ENCODE measurements at places on chromosomes 6 and 20.

DNA sequence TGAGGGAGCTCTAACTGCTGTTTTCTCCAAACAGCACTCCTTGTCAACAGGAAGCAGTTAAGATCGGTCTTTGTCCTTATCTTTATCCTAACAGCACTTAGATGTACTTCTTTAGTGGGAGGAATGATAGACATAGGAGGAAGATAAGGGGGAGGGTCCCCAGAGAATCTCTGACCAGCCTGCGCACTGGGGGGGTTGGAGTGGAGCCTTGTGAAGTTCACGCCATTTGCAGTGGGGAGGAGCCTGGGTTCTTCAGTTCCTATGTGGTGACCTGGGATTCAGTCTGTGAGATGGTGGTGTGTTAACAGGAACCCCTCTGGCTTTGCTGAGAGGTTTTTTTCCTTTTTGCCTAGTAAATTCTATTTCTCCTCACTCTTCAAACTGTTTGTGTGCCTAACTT lies 18.1 kb upstream of the ASCC3 start:
- DNase-seq, result no peak

- DNase-seq, result no peak
Measured at GRCh38 chr20:61049684-61050083, 202.4 kb upstream of the CDH4 start.

- no peak for DNase-seq
Measured at GRCh38 chr20:7505152-7505834, 435.0 kb downstream of the HAO1 start.

DNA sequence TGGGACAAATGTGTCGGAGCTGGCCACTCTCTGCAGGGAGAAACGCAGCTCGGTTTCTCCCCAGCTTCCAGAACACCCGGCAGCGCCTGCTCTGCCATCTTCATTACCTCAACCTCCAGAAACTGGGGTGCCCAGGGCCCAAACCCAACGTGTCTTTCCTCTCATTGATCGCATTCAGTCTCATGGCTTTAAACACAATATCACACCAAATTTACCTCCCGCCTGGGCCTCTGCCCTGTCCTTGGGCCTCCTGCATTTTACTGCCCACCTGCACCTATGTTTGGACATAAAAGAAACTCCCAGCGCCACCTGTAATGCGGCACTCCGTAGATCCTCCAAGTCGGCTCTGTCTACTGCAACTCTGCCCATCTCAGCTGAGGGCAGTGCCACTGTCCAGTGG lies 22.2 kb downstream of the SERPINB6 start:
- no peak for DNase-seq
